ENCODE measurements at places on chromosomes 4 and X.

GRCh38 chr4:80492761-80493160 lies 157.2 kb downstream of the CFAP299 start:
- no peak for DNase-seq

DNA sequence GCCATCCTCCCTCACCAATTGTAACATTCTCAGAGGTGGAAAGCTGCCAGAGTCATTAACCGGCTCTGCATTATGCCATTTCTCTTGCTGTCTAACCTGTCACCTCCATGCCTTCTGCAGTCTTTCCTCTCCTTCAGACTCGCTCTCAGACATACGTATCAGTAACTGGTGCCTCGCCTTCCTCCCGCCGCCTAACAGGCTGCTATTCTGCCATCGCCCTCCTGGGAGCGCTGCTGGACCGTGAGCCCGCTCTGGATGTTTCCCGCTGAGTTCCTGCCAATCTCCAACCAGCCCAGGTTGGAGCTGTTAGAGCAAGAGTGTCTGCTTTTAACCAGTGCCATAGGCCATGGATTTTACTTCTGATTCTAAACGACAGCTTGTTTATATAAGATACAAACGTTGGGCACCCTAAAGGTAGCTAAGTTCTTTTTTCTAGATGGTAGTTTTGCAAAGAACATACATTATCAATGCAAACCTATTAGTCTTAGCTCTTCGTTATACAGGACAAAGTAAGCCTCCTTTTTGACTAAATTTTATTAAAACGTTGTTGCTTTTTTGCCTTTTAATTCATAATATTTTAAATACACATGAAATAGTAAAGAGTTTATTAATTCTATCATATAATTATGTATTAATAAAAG lies 59.5 kb upstream of the NEIL3 start:
- no peak for DNase-seq

DNA sequence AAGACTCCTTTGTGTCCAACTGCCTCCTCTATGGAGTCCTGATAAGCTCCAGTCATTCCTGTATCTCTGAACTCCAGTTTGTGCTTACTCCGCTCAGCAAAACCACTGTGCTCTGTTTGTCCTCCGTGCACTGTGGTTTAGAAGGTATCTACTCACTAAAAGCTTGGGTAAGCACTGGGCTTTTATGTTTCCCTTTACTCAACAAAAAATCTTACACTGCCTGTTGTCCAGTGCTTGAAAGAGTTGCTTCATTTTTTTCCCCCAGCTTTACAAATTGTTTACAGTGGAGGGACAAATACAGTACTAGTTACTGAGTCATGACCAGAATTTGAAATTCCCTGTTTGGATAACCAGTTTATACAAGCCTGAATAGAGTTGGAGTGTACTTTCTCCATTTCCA lies 545.3 kb upstream of the FAT1 start:
- no peak for DNase-seq

GRCh38 chr4:87589531-87589930 lies 18.8 kb upstream of the DSPP start:
- peak; percentile 74 for DNase-seq

GRCh38 chr4:47835494-47835893 lies 2.4 kb downstream of the CORIN start:
- DNase-seq: no peak

DNA sequence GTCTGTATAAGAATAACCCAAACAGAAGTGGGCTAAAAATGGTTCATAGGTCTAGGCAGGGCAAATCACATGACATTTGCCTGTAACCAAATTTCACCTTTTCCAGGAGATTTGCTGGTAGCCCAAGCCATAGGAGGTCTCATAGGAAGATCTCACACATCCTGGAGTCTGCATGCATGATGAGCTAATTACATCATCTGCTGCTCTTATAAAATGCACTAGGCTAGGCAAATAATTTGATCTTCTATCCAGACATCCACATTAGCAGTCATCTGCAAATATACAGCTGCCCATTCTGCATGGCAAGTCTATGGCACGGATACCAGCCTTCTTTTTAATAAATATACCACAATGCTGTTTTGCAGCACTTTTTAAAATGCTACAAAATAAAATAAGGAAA lies 87.2 kb downstream of the MAPK10 start:
- no peak for DNase-seq

DNA sequence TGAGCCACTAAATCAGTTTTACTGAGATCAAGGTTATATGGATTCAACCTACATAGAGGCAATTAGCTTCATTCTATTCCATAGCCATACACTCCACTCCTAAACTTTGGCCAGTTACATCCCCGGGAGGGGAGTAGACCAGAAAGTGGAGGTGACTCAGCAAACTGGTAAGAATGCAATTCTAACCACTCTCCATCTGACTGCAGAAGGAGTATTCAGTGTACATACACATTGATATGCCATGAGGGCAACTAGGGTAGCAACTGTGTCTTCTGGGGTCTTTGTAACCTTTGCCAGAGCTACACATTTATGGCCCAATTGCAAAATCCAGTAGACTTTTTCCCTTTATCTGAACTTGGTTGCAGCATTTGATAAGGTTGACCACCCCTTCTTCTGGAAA lies 7.6 kb downstream of the SLC25A43 start:
- no peak for DNase-seq

Data from AG09309 (cell line).